ENCODE measurements at places on chromosomes 1 and 21.

- DNase-seq: no peak
- H3K36me3 ChIP-seq: no peaks in the 10 kb centered on the region
- H3K27ac ChIP-seq: no peak overlapping the region
- no peaks in the 10 kb centered on the region for H3K4me1 ChIP-seq
- H3K4me3 ChIP-seq: no peak overlapping the region
These were observed 172.2 kb upstream of the ETV3 start for GRCh38 chr1:157310401-157310800.

GRCh38 chr1:206814716-206815341, 42.5 kb upstream of the IL10 start:
- H3K4me1 ChIP-seq: peaks cover 47% of the 10 kb centered on the region
- H3K27me3 ChIP-seq: peaks cover 2% of the 10 kb centered on the region
- H3K4me3 ChIP-seq: no peak overlapping the region
- no peak overlapping the region for H3K27ac ChIP-seq
- H3K36me3 ChIP-seq: peaks cover 35% of the 10 kb centered on the region
- no peak for DNase-seq

DNA sequence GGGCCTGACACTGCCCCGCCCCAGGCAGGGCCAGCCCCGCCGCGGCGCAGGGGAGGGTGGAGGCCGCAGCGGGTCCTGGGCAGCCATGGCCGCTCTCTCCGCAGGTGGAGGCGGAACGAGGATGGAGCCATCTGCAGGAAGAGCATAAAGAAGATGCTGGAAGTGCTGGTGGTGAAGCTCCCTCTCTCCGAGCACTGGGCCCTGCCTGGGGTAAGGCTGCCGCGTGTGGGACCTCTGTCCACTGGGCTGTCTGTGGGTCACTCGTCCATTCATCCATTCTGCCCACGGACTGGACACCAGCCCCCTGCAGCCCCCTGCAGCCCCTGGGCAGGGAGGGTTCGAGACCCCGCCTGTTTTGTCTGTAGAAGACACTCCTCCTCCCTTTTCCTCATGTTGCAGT, 18.4 kb upstream of the LRRC3 start:
- H3K4me3 ChIP-seq: no peak overlapping the region
- no peaks in the 10 kb centered on the region for H3K27me3 ChIP-seq
- no peak overlapping the region for H3K27ac ChIP-seq
- H3K4me1 ChIP-seq: no peaks in the 10 kb centered on the region
- DNase-seq: no peak
- no peaks in the 10 kb centered on the region for H3K36me3 ChIP-seq

GRCh38 chr1:26363549-26364448, 8.8 kb downstream of the ZNF683 start:
- H3K4me3 ChIP-seq: peak overlapping the region; percentile 38
- peak; percentile 82 for DNase-seq
- H3K36me3 ChIP-seq: no peaks in the 10 kb centered on the region
- peaks cover 38% of the 10 kb centered on the region for H3K27me3 ChIP-seq
- peak overlapping the region; percentile 15 for H3K27ac ChIP-seq

DNA sequence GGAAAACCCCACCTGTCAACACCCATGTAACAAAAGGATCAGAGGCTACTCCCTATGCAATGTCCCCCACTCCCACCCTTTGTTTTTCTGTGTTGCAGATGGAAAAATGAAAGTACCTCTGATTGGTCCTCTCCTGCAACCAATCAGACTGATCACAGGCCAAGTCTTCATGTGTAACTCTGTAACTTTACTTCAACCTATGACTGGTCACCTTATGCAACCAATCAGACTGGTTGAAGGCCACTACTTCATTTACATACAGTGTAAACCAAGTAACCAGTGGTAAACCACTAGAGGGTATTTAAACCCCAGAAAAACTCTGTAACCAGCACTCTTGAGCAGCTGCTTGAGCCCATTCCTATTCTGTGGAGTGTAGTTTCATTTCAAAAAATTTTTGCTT, 266.3 kb upstream of the OLFM3 start:
- H3K27me3 ChIP-seq: no peaks in the 10 kb centered on the region
- H3K36me3 ChIP-seq: no peaks in the 10 kb centered on the region
- H3K4me3 ChIP-seq: no peak overlapping the region
- H3K27ac ChIP-seq: no peak overlapping the region

DNA sequence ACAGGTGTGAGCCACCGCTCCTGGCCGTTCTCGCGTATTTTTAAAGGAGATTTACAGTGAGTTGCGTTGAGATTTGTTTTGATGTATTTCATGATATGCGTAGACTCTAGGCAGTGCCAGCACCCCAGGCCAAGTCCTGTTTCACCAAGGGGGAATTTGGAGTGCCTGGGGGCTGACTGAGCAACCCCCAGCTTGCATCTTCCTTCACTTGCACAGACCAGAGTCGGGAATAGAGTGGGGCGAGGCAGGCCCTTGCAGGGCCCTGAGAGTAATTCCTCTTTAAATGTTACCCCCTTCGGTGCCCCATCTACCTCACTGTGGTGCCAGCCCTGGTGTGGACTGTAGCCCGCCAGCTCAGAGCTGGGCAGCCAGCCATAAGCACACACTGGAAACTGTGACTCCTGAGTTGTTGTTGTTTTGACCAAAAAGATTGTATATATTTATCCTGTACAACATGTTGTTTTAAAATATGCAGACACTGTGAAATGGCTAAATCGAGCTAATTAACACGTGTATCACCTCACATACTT, 269.5 kb downstream of the NPHP4 start:
- H3K27ac ChIP-seq: no peak overlapping the region
- no peak overlapping the region for H3K4me3 ChIP-seq
- H3K36me3 ChIP-seq: no peaks in the 10 kb centered on the region
- H3K27me3 ChIP-seq: no peaks in the 10 kb centered on the region

DNA sequence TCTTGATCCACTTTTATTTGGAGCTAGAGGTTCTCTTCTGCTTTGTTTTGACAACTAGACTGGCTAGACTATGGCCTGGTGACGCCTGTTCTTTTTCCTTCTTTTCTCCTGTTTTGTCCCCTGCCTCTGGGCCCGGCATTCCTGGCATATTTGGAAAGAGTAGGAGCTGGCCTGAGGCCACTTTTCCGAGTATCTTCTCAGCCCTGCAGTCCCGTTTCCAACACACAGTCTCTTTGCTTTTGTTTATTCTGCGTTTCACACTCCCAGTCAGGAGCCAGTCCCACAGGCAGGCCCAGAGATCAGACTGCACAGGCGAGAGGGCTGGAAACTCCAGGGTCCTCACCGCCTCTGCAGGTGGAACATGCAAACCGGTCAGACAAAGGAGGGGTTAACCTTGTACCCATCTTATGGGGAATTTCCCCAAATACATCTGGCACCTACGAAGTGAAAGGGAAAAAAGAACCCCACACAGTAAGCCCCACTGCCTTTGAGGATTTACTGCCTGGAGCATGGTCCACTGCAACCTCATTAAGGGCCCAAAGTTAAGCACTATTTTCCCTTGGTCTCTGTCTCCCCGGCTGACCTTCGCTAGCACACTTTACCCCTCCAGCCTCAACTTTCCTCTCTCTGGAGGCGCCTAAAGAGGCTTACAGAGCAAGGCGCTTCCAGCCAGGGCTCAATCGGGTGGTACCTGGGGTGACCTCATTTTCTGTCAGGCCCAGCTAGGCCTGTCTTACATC, 141.1 kb downstream of the TOMM20 start:
- H3K27me3 ChIP-seq: no peaks in the 10 kb centered on the region
- peaks cover 51% of the 10 kb centered on the region for H3K4me1 ChIP-seq
- H3K27ac ChIP-seq: peak overlapping the region; percentile 68
- peak overlapping the region; percentile 24 for H3K4me3 ChIP-seq
- DNase-seq: peak; percentile 48

- H3K27ac ChIP-seq: no peak overlapping the region
- H3K4me1 ChIP-seq: no peaks in the 10 kb centered on the region
- no peaks in the 10 kb centered on the region for H3K36me3 ChIP-seq
These were observed 18.7 kb upstream of the FAM78B start for GRCh38 chr1:166185526-166185925.

GRCh38 chr1:107991371-107992066, 26.5 kb upstream of the VAV3 start:
- DNase-seq: no peak
- H3K4me3 ChIP-seq: no peak overlapping the region
- no peak overlapping the region for H3K27ac ChIP-seq
- no peaks in the 10 kb centered on the region for H3K4me1 ChIP-seq
- no peaks in the 10 kb centered on the region for H3K36me3 ChIP-seq

- no peak within 1 kb of the TSS for H3K27ac ChIP-seq
- peak; percentile 96 for DNase-seq
- no peaks in the 10 kb centered on the region for H3K27me3 ChIP-seq
- no peak within 1 kb of the TSS for H3K4me3 ChIP-seq
- peaks cover 33% of the 10 kb centered on the region for H3K36me3 ChIP-seq
- H3K4me1 ChIP-seq: peaks cover 40% of the 10 kb centered on the region
These were observed at the start of gene GGPS1 for GRCh38 chr1:235328271-235329138. TSS of gene GGPS1 (plus strand) at chr1:235328570. CDS start at chr1:235335265, 6,695 bp downstream.

DNA sequence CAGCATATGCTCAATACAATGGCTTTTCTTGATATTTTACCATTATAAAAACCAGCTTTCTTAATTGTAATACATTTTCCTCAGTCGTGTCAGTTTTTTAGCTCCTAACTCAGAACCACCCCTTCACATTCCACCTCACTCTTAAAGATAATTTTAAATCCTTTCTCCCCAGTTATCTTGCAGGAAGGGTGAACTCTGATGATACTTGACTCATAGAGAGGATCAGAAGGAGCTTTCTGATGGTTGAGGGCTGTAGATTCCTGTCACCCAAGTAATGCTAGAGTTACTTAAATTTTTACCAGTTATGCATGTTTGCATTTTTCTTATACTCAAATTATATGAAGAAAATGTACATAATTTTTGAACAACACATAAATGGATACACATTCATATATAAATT, 233.7 kb downstream of the NCAM2 start:
- DNase-seq: no peak
- H3K4me3 ChIP-seq: no peak overlapping the region
- H3K27me3 ChIP-seq: no peaks in the 10 kb centered on the region
- no peaks in the 10 kb centered on the region for H3K36me3 ChIP-seq
- no peaks in the 10 kb centered on the region for H3K4me1 ChIP-seq

- no peaks in the 10 kb centered on the region for H3K27me3 ChIP-seq
- no peak for DNase-seq
- peaks cover 35% of the 10 kb centered on the region for H3K36me3 ChIP-seq
- H3K27ac ChIP-seq: peak overlapping the region; percentile 93
These were observed 864 bp upstream of the BTG2 start for GRCh38 chr1:203304391-203304918.

- DNase-seq: no peak
- no peak overlapping the region for H3K27ac ChIP-seq
- no peaks in the 10 kb centered on the region for H3K27me3 ChIP-seq
These were observed 47.9 kb upstream of the PRKACB start for GRCh38 chr1:84096176-84096575.

GRCh38 chr1:150628766-150629114, 672 bp downstream of the ENSA start:
- peaks cover 23% of the 10 kb centered on the region for H3K4me1 ChIP-seq
- H3K27ac ChIP-seq: no peak overlapping the region
- H3K36me3 ChIP-seq: peaks cover 33% of the 10 kb centered on the region
- H3K27me3 ChIP-seq: no peaks in the 10 kb centered on the region

GRCh38 chr1:38829368-38829767, 30.2 kb downstream of the RRAGC start:
- H3K4me1 ChIP-seq: no peaks in the 10 kb centered on the region
- H3K4me3 ChIP-seq: no peak overlapping the region
- H3K27ac ChIP-seq: no peak overlapping the region
- DNase-seq: no peak

- no peaks in the 10 kb centered on the region for H3K4me1 ChIP-seq
- DNase-seq: no peak
- no peak overlapping the region for H3K4me3 ChIP-seq
These were observed 58.9 kb downstream of the LRRC40 start for GRCh38 chr1:70146488-70146887.

DNA sequence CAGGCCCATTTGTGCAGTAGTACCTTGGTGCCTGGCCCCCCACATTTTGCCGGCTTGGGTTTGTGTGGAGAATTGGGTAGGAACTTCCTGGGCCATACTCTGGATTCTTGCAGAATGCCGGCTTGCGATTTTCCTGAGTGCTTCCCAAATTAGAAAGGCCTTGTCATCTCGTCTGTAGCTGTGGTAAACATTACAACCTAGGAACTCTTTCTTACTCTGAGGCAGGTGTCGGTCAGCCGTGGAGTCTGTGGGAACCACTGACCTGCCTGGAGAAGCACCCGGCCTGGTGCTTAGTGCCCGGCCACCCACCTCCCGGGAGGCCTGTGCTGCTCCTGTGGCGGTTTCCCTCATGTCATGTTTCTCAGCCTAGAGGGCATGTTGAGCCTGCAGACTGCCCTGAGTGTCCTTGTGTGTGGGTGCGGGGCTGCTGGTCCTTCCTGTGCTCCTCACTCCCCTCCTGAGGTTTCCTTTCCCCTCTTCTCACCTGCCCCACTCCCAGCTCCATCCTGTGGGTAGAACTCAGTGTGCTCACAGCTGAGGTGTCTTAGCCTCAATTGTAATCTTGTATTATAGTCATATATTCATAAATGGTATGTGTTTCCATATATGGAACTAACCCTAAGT, 64.7 kb downstream of the S100B start:
- H3K27ac ChIP-seq: peak overlapping the region; percentile 71
- H3K4me3 ChIP-seq: no peak overlapping the region
- H3K36me3 ChIP-seq: peaks cover 43% of the 10 kb centered on the region
- peaks cover 20% of the 10 kb centered on the region for H3K4me1 ChIP-seq

DNA sequence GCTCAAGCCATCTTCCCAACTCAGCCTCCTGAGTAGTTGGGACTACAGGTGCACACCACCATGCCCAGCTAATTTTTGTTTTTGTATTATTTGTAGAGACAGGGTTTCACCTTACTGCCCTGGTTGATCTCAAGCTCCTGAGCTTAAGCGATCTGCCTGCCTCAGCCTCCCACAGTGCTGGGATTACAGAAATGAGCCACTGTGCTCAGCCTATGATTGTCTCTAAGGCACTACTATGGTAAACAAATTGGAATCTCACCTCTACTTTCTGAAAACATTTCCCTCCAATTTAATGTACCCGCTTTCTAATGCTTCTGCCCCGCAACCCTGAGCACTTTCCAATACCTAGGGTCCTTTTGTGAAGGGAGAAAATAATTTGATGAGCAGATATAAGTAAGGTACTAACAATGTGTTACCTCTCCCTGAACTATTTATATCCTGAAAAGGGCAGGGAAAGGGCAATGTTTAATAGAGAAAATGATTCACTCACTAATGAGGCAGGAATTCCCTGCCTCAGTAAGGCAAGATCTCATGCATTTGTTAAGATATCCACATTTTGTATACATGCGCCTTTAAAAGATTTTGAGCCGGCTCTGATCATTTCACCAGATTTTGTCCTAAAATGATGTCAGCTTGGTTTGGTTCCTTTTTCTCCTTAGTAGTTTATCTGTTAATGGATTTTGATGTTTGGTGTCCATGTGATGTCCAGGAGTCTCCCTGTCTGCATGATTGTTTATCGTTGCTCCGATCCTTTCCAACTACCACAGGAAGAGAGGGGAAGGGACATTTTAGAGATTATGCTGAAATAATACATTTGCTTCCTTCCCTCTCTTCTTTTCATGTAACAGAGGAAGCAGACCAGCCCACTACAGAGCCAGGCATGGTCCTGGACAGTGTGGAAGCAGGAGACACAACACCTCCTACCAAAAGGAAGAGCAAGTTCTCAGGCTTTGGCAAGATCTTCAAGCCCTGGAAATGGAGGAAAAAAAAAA, 47.3 kb upstream of the RCC1 start:
- H3K27me3 ChIP-seq: no peaks in the 10 kb centered on the region
- peaks cover 25% of the 10 kb centered on the region for H3K36me3 ChIP-seq
- no peak overlapping the region for H3K4me3 ChIP-seq
- no peak for DNase-seq
- peaks cover 24% of the 10 kb centered on the region for H3K4me1 ChIP-seq
